COR-L47 (cell line): ENCODE measurements at places on chromosomes 7 and 10.
A peak's percentile ranks its signal among the peaks of the same experiment; 100 is the strongest.

GRCh38 chr7:49432254-49432653 lies 341.2 kb upstream of the VWC2 start:
- DNase-seq = no peak

DNA sequence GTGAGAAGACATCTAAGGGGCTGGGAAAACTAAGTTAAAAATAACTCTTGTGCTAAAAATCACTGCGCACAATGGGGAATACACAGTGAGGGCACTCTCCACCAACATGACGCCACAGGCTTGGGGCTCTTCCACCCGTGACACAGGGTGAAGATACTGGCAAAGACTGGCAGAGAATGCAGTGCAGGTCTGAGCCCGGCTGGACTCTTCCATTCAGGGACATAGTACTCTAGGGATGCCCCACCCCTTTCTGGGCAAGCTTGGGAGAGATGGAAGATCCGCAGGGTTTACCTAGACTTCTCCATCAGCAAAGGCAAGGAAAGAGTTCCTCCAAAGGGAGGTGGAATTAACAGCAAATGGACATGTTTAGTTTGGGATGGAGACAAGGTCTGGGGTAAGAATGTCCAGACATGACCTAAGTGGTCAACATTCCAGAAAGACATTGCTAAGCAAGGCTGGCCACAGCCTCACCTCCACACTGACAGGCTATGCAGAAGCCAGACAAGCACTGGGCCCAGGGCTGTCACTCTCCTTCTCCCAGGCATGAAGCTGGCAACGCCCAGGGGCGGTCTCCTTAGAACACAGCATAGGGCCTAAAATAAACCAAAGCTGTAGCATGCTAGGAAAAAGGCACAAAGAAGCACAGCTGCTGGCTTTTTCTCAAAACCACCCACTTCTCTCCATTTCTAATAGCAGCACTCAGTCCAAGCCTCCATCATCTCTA lies 28.1 kb downstream of the XPNPEP1 start:
- DNase-seq = no peak

DNA sequence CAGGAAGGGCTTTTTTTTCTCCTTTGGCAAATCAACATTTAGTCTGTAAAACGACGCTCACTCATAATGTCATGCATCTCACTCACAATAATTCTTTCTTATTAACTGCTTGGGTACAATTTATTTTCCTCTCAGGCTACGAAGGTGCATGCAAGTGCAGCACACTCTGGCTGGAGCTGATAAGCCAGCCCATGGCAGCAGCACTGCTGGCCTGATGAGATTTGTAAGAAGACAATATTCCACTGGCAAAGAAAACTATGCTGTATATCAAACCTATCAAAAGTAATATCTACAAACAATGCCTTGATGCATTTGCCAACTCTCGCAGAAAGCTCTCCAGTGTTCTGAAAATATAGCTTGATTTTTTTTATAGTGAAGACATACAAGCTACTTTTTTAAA lies 170.0 kb upstream of the PHF14 start:
- DNase-seq = no peak

DNA sequence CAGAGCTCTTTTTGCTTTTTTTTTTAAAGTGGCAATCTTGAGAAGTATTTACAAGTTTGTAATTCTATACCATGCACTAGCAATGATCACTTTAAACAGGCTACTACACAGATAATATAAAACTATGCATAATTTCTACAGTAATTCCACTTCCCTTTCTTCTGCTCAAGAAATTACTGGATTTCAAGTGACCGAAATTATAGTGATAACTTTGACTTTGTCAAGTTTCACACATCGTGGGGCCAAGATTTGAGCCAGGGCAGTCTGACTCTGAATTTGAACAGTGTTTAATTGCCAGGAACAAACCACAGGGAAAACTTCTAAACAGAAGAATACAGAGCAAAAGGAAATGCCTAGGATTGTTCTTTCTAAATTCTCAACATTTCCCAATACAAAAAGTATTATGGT lies 288.3 kb upstream of the MKLN1 start:
- DNase-seq = no peak

- no peak for DNase-seq
Observed at GRCh38 chr7:11776039-11776438, 56.0 kb downstream of the THSD7A start.

GRCh38 chr7:4479367-4480039 lies 202.6 kb upstream of the FOXK1 start:
- DNase-seq = peak; percentile 72

DNA sequence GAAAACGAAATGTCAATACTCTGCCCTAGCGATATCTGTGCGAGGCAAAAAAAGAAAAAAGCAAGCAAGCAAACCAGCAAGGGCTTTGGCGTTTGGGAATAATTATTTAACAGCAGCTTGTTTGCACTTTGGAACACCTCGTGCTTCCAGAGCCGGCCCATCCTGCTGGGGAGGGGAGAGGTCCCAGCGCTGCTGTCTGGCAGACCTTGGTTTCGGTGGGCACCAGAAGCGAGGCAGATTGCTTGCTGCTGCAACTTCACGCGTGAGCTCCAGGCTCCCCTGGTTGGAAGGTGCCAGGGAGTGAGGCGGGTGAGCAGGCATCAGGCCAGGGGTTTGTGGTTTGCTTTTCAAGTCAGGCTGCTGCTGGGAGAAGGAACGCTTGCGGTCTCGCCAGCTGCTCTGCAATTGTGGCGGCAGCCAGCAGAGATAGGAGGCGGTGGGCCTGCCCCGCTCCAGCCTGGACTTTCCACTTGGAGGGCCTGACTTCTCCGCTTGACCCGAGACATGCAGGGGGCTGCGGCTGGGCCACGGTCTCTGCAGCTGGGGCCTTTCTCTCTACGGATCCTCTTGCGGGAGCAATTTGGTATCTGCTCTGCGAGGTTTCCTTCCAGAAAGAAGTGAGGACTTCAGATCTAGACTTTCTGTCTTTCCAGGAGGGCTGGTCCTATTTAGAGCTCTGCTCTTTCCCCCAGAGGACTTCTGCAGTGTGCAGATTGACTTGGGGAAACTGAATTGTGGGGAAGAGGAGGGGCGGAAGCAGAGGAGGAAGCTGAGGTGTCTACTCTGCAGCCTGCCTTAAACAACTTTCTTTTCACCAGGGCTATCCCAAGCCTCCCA lies 131.4 kb downstream of the PRPF18 start:
- no peak for DNase-seq

- no peak for DNase-seq
Observed at GRCh38 chr10:109902992-109903947, 20.0 kb downstream of the XPNPEP1 start.

- no peak for DNase-seq
Observed at GRCh38 chr7:101302641-101303101, 18.9 kb downstream of the IFT22 start.

GRCh38 chr10:62661143-62661542 lies 143.4 kb upstream of the ADO start:
- DNase-seq = no peak

DNA sequence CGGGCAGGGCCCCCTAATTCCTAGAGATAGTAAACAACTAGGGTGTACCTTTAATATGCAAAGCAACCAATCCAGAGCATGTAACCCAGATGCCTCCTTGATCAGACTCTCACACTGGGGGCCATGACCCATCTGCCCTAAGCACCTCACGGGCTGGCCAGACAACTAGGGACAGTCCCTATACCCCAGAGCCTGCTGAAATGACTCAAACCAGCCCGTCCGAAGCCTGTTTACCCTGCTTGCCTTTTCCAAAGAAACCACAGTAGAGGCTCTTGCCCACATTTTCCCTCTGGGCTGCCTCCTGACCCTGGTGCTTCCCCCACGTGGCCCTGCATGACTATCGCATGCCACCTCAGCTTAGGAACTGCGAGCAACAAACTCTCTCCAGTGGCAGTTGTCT lies 46.2 kb downstream of the RGS10 start:
- DNase-seq = no peak

DNA sequence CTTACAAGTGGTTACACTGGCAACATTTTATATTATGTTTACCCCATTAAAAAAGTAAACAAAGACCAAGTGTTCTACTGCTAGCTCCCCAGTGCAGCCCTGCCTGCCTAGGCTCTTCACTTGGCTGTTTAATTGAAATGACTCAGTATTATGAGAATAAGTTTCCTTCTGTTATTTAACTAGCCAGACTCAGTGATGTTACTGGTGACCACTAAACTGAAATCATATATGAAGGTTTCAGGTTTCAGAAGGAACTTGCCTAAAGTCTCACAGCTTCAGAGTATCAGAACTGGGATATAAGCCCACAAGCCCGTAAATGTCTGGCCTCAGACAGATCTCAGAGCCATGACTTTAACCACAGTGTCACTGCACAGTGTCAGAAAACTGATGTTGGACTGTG lies 66.8 kb upstream of the EXOC4 start:
- DNase-seq = no peak

- no peak for DNase-seq
Observed at GRCh38 chr10:31358688-31359330, 39.8 kb downstream of the ZEB1 start.

- no peak for DNase-seq
Observed at GRCh38 chr7:81803267-81803666, 33.4 kb upstream of the HGF start.
